Fibroblast of mammary gland (primary cell): ENCODE measurements at places on chromosomes 4 and X.

GRCh38 chr4:144181391-144181790 is 40.9 kb upstream of the GYPA start:
- no peak for DNase-seq

- peak; percentile 47 for DNase-seq
Observed at GRCh38 chr4:153466081-153466948, at the start of gene TMEM131L. Gene TMEM131L, plus strand, starts transcription at chr4:153466360. Its CDS starts 38 bp downstream, at chr4:153466398.

GRCh38 chrX:149521438-149521837 is 16.3 kb upstream of the IDS start:
- DNase-seq, result no peak

DNA sequence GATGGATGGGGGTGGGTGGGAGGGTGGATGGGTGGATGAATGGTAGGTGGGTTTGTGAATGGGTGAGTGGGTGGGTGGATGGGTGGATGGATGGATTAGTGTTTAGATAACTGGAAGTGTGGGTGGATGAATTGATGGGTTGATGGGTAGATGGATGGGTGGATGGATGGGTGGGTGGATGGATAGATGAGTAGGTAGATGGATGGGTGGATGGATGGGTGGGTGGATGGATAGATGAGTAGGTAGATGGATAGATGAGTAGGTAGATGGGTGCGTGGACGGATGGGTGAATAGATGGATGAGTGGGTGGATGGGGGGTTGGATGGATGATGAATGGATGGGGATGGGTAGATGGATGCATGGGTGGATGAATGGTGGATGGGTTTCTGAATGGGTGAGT is 20.3 kb upstream of the ASMTL start:
- DNase-seq, result no peak

DNA sequence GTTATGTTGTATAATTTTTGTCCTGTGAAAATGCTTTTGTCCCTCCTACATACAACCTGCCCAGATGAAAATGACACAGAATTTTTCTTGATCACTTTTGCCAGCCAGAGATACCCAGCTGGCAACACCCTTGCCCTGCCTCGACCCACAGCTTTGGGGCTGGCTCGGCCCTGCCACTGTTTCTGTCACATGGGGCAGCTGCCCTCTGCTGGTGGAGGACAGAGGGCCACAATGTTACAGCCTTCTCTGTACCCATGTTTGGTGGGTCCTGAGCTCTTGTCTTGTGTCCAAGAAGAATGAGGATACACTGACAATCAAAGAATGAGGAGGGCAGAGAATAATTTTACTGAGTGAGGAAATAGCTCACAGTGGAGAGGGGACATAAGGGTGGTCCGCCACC is 31.1 kb downstream of the BMP15 start:
- DNase-seq, result no peak

DNA sequence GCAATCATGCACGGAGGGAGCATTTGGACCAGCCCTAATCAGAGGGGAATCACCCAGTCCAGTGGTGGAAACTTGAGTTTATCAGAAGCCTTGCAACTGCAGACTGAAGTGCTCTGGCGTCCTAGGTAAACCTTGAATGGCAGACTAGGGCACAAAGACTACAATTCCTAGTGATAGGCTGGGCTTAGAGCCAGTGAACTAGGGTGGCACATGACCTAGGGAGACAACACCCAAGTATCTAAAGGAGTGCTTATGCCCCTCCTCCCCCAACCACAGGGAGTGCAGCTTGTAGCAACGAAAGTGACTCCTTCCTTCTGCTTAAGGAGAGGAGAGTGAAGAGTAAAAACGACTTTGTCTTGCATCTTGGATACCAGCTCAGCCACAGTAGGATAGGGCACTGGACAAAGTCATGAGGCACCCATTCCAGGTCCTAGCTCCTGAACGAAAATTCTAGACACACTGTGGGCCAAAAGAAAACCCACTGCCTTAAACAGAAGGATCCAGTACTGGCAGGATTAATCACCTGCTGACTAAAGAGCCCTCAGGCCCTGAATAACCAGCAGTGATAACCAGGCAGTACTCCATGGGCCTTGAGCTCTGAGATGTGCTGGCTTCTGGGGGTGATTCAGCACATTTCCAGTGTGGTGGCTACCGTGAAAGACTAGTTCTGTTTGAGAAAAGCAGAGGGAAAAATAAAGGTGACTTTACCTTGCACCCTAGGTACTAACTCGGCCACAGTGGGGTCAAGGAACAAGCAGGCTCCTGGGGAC is 58.7 kb upstream of the STARD8 start:
- DNase-seq, result no peak

GRCh38 chr4:150381609-150382008 is 200.3 kb upstream of the MAB21L2 start:
- peak; percentile 27 for DNase-seq

- DNase-seq, result no peak
Observed at GRCh38 chrX:110395877-110396276, 37.2 kb downstream of the RTL9 start.

DNA sequence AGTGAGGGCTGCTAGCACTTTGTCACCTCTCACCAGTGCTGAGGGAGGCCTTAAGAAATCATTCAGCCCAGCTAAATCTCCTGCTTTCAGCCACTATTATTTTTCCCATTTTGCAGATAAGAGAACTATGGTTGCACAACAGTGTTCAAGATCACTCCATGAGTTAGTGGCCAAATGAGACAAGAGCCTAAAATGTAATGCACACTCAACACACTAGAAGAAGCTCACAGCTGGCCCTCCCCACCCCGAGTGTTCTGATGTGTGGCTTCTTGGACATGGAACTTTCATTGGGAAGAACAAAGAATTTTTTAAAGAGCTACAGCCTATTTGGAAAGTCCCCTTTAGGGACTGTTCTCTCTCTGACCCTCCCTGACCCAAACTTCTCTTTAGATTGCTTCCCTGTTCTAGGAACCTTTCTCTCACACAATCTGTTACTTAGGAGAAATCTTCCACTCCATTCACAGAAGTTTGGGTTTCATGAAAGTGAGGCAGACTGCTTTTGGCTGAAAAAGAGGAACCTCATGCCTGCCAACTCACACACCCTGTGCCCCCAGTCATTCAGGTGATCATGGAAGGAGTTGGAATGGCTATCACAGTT is 44.0 kb upstream of the CT47C1 start:
- DNase-seq, result no peak

- DNase-seq, result peak; percentile 38
Observed at GRCh38 chr4:110518889-110519490, 43.0 kb downstream of the ENPEP start.

DNA sequence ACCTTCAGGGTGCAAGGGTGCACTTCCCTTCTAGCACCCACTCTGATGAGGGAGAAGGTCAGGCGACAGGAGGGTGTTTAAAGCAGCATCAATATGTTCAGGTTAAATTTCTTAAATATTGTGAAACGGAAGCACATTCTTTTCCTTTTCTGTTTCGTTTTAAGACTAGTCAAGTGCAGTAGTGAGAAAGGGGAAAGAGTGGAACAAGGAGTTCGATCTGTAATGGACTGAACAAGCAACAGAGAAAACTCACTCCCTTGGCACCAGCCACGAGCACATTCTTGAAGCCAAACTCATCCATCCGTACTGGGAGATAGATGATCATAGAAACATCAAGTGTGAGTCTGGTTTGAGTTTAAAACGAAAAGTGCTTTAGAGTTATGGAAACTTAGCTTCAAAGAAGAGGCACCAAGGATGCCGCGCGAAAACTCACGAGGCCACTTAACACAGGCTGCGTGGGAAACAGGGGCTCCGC is 815 bp downstream of the FAM53A start:
- peak; percentile 90 for DNase-seq

- DNase-seq, result peak; percentile 5
Observed at GRCh38 chrX:130981836-130982235, 76.3 kb upstream of the ARHGAP36 start.

DNA sequence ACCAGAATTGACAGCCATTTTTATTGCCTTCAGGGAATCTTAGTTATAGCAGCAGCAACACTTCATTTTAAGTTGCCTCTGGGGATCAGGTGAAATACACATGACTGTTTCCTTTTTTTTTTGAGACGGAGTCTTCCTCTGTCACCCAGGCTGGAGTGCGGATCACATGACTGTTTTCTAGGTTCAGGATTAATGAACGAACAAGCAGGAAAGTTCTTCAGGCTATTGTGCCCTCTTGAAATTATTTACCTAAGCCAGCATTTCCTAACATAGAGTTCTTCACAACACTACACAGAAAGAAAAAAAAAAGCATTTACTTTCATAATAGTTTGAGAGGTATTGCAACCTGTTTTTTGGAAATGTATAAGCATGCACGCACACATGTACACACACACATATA is 2032.8 kb downstream of the PCDH7 start:
- no peak for DNase-seq

DNA sequence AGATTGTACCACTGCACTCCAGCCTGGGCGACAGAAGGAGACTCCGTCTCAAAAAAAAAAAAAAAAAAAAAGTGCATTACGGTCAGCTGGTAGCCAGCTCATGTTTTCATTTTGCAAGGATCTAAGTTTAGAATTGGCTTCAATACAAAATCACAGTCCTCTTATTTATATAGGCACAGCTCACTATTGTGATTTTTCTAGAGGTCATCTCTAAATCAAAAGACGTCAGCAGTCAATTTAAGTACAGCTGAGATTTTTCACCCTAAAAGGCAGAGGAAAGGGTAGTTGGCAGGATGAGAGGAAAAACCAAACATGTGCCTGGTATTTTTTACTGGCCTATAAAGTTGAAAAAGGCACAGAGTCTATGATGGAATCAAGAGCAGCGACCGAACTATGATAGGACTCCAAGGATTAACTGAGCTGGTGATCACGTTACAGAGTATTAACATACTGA is 30.8 kb downstream of the ASB5 start:
- peak; percentile 82 for DNase-seq

DNA sequence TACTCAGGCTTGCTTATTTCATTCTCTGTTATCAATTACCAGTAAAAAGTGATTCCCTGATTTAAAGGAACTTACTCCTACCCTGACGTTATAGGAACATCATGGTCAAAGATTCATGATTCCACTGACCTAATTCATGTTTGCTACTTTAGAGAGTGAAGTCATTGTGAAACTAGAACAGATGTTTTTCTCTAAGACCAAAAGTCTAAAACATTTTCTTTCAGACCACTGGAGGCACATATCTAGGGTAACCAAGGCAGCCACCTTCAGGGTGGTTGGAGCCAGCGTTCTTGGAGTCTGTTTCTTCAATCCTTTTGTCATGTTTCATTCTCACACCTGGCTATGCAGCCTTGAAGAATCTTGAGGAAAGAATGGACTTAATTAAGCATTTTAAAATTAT is 77.8 kb downstream of the GALNTL6 start:
- no peak for DNase-seq

DNA sequence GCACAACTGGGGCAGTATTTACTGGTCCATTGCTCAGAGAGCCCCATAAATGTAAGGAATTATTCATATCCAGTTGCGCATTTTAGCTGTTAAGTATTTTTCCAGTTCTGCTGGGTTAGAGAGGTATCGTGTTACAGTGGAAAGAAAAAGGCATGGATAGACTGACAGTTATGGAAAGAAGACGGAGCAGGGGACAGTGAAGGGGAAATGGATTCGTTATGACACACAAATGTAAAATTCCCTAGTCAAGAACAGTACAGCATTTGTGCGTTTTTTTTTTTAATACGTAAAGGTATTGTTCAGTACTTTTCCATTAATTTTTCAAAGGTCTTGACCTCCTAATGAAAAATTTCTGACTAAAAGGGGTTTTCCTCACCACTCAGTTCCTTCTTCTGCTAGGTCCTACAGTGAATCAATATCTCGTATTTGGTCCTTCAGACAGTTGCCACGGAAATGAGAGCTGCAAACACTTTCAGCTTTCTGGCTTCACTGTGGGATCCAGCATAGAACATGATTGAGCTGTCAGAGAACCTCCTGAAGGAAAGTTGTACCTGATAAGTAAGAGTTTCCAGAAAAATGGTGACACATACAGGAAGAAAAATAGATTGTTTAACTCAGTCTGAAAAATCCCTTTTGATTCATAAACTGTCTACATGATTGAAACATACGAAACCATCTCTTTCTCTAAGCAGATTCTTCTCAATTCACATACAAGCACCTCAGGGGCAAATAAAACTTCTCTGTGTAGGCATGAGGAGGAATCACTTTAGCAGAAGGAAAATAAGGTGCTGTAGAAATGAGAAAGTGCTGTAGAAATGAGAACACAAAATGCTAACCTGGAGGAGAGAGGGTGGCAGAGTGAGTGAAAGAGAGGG is 21.8 kb upstream of the BBS12 start:
- peak; percentile 49 for DNase-seq

DNA sequence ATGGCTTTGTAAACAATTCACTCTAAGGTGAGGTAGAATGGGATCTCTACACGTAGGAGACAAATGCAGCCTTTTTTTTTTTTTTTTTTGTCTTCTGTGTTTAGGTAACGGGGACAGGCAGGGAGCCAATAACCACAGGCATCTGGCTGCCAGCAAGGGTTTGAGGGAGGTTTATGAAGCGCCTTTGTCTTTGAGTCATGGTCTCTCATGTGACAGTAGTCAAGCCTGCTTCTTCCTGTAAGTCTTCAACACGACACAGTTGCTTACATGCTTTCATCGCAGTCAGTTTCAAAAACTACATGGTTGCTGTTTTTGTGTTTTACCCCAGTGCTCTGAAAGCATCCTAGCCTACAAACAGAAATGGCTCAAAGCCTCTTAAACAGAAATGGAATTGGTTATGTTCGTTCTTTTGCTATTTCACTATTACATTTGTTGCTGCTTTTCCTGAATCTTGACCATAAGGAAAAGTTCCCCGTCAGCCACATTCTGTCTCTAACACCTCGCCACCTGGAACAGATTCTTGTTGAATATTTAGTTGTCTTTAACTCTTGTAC is 127.8 kb upstream of the METTL14 start:
- DNase-seq, result peak; percentile 68

GRCh38 chr4:6302869-6303268 is 33.2 kb downstream of the WFS1 start:
- no peak for DNase-seq

DNA sequence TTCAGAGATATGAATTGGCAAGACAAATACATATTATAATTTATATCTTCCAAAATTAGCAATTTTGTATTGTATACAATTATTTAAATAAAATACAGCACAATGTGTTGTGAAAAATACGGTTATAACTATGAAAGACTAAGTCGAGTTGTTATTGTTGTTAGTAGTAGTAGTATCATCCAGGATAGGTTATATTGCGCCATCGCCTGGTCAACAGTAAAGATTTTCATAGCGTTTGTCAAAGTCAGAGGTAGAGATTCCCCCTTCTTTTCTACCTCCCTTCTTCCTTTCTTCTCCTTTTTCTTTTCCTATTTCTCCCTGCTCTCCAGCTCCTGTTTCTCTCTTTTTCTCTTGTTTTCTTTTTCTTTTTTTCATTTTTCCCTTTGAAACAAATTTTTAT is 499.1 kb upstream of the EPHA5 start:
- DNase-seq, result peak; percentile 20

DNA sequence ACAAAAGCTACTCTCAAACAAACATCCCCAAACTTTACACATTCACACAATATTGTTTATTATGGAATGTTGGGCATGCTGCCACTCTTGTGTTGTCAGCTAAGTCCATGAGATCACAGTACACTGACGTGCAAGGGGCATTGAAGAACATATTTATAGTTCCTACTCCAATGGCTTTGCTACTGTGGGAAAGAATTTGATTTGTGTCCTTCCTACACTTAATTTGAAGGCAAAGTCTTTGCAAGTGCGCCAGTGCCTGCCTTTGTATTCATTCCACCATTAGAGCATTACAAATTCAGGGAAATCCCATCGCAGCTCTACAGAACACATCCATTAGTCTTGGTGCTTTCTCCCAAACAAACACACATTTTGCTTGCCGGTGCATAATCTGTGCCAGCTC is 45.4 kb upstream of the FTHL17 start:
- peak; percentile 7 for DNase-seq
